ENCODE measurements at places on chromosomes 12 and 14. TPM values are rescaled to one million over a fixed set of nuclear protein-coding genes. Genes with fewer than 3 reads are reported as not detected.

Gene KIF26A
- not detected for total RNA-seq

Gene ANO4
- 4.4 TPM for total RNA-seq

Gene KRT6A
- total RNA-seq: 1.4 TPM

Gene MFAP5
- 254 TPM for total RNA-seq

Gene SLC24A4
- not detected for total RNA-seq

Gene DCD
- not detected for total RNA-seq

Gene RTL1
- total RNA-seq: not detected

Gene TSPAN19
- not detected for total RNA-seq

Gene ATP5MC2
- 431 TPM for total RNA-seq

Gene PKP2
- 12.9 TPM for total RNA-seq

Gene EIF2S3B
- 0.35 TPM for total RNA-seq

Gene C1RL
- total RNA-seq: 47.3 TPM

Gene INHBC
- total RNA-seq: 0.09 TPM

Gene MIPOL1
- 3.7 TPM for total RNA-seq

Gene ANKRD9
- 13.2 TPM for total RNA-seq

Gene OR6C2
- not detected for total RNA-seq

Gene SPTB
- under 0.01 TPM for total RNA-seq

Gene FAM181A
- not detected for total RNA-seq

Gene CFAP251
- 0.09 TPM for total RNA-seq

Gene BATF
- total RNA-seq: not detected

Gene MMP17
- total RNA-seq: 18.5 TPM

Gene CD163
- total RNA-seq: not detected

Gene NGB
- not detected for total RNA-seq

Gene ITPR2
- total RNA-seq: 10.6 TPM

Gene LETMD1
- total RNA-seq: 43.2 TPM

Gene DPY19L2
- total RNA-seq: not detected

Gene MIP
- total RNA-seq: not detected

Gene CCDC175
- not detected for total RNA-seq

Gene LHX5
- total RNA-seq: not detected

Gene INHBE
- total RNA-seq: 7.2 TPM

Gene FAM186B
- not detected for total RNA-seq

Gene RGS6
- total RNA-seq: not detected

Gene SLC5A8
- not detected for total RNA-seq

Gene GARIN6
- not detected for total RNA-seq

Gene EFS
- 8.6 TPM for total RNA-seq

Gene KRT75
- total RNA-seq: not detected

Gene M6PR
- total RNA-seq: 66.5 TPM

Gene NANOG
- total RNA-seq: not detected

Gene SERPINA1
- not detected for total RNA-seq

Gene CCDC198
- total RNA-seq: not detected

Gene KCNC2
- total RNA-seq: not detected

Gene PTPRR
- 2.1 TPM for total RNA-seq

Gene STXBP6
- 11.2 TPM for total RNA-seq

Gene PPP4R4
- 0.26 TPM for total RNA-seq

Gene PRB3
- not detected for total RNA-seq

Gene PLCZ1
- total RNA-seq: not detected

Gene HAL
- total RNA-seq: not detected

Gene SAMD15
- total RNA-seq: 1.3 TPM

All from pericardium fibroblast (primary cell).